Activated CD4-positive, alpha-beta T cell treated with anti-CD3 and anti-CD28 coated beads, Interleukin-2, amount 10 ng/mL, durations not matched to agents 24 days and 14 days (primary cell): ENCODE measurements at places on chromosomes 1 and 21. TPM values are rescaled to one million over a fixed set of nuclear protein-coding genes. Genes with fewer than 3 reads are reported as not detected.
A peak's percentile ranks its signal among the peaks of the same experiment; 100 is the strongest.

GRCh38 chr1:56301791-56302190, 277.6 kb downstream of the PLPP3 start:
- DNase-seq: no peak

GRCh38 chr1:16125088-16125470, 30.8 kb downstream of the EPHA2 start:
- no peak for DNase-seq

- DNase-seq: peak; percentile 86
Measured at GRCh38 chr1:206050655-206051235, 2.2 kb upstream of the RHEX start.

Gene DNALI1
- not detected in 2 replicates for total RNA-seq
